ENCODE measurements at places on chromosomes 4 and X.

- H3K27ac ChIP-seq, result no peak overlapping the region
- no peak for DNase-seq
- no peaks in the 10 kb centered on the region for H3K36me3 ChIP-seq
- H3K27me3 ChIP-seq, result peaks cover 17% of the 10 kb centered on the region
These were observed 38.8 kb downstream of the ADRA2C start for GRCh38 chr4:3805026-3805425.

GRCh38 chr4:124641715-124642381, 70.7 kb downstream of the ANKRD50 start:
- H3K27ac ChIP-seq, result no peak overlapping the region
- H3K4me1 ChIP-seq, result no peaks in the 10 kb centered on the region
- no peaks in the 10 kb centered on the region for H3K36me3 ChIP-seq
- DNase-seq, result no peak
- H3K4me3 ChIP-seq, result no peak overlapping the region

DNA sequence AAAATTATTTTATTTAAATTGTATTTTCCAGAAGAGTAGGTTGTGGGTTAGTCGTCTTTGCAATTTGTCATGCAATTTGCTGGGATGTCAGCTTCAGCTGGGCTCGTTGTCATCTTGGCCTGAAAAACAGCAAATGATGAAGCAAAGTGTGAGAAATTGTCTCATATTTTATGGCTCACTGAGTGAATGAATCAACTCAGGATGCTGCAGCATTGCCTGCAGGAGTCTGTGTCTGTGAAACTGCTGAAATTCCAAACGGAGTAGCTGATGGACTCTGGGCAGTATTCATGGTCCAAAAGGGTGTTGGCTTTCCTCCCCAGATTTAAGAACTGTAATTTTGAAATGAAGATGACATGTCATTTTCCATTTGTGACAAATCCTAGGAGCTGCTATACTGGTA, 37.2 kb downstream of the CXCL8 start:
- H3K4me3 ChIP-seq, result no peak overlapping the region
- DNase-seq, result no peak
- H3K27me3 ChIP-seq, result no peaks in the 10 kb centered on the region
- H3K36me3 ChIP-seq, result no peaks in the 10 kb centered on the region
- H3K4me1 ChIP-seq, result no peaks in the 10 kb centered on the region

DNA sequence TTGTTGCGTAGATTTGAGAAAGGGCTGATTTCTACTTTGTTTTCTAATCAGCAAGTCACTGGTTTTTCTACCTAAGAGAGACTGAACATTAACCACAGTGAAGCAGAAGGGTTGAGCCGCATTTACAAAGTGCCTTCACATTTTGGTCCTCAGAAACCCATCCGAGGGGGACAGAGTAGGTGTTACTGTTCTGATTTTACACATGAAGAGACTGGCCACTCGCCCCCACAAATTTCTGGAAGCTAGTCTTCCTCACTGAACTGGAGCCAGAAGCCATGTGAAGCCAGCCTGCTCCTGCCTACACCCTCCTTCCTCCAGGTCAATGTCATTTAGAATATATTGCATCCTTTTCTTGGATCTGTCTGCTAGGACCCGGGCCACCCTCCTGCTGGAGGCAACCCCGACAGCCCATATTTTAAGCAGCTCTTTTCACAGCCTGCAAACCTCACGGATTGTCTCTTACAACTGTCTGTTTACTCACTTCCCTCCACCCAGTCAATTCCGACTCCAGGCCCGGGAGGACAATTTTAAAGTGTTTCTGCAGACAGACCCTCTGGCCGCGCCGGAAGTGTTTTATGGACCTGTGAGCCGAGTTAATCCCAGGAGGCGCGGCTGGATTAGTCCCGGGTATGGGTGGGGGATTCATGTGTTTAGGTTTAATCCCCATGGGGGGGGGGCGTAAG, 73.2 kb upstream of the BCOR start:
- peak overlapping the region; percentile 53 for H3K4me3 ChIP-seq
- peaks cover 61% of the 10 kb centered on the region for H3K4me1 ChIP-seq
- H3K27me3 ChIP-seq, result no peaks in the 10 kb centered on the region
- H3K27ac ChIP-seq, result peak overlapping the region; percentile 72

DNA sequence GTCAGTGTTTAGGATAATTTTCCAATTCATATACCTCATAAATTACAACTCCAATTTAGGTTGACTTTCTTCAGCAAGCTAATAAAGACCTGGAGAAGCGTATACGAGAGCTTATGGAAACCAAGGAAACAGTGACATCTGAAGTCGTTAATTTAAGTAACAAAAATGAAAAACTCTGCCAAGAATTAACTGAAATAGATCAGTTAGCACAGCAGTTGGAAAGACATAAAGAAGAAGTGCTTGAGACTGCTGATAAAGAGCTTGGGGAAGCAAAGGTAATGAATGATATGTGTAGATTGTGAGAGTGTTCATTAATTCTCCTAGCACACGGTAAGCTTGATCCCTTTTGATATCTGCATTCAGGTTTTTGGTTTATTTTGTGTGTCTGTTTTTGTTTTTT, 16.8 kb downstream of the CEP135 start:
- H3K4me3 ChIP-seq, result no peak overlapping the region
- peaks cover 4% of the 10 kb centered on the region for H3K36me3 ChIP-seq
- no peak overlapping the region for H3K27ac ChIP-seq
- DNase-seq, result no peak
- H3K27me3 ChIP-seq, result no peaks in the 10 kb centered on the region

GRCh38 chrX:135086197-135086854, 34.0 kb downstream of the ETDB start:
- no peaks in the 10 kb centered on the region for H3K36me3 ChIP-seq
- peak; percentile 70 for DNase-seq
- H3K27me3 ChIP-seq, result no peaks in the 10 kb centered on the region
- H3K27ac ChIP-seq, result peak overlapping the region; percentile 27

DNA sequence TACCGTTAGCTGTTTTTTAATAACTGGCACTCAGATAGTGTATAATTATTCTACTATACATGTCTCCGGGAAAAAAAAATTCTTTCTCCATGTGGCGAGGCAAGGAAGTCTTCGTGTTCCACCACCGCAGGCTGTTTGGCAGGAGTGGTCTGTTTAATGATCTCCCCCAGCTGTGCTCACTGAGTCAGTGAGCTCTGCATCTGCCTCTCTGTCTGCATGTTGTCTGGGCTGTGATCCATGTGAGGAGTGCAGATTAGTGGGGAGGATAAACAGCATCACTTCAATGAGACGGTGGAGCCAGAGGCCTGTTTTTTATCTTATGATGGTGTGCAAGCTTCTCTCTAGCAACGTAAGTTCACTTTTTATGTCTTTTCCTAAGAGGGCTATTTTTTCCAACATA, 69.8 kb downstream of the RPS3A start:
- H3K4me3 ChIP-seq, result no peak overlapping the region
- peaks cover 8% of the 10 kb centered on the region for H3K4me1 ChIP-seq
- peak; percentile 46 for DNase-seq
- peaks cover 46% of the 10 kb centered on the region for H3K36me3 ChIP-seq
- H3K27me3 ChIP-seq, result no peaks in the 10 kb centered on the region

GRCh38 chrX:11787564-11787963, 29.5 kb downstream of the MSL3 start:
- no peaks in the 10 kb centered on the region for H3K36me3 ChIP-seq
- no peak overlapping the region for H3K27ac ChIP-seq
- no peak for DNase-seq
- no peaks in the 10 kb centered on the region for H3K27me3 ChIP-seq

DNA sequence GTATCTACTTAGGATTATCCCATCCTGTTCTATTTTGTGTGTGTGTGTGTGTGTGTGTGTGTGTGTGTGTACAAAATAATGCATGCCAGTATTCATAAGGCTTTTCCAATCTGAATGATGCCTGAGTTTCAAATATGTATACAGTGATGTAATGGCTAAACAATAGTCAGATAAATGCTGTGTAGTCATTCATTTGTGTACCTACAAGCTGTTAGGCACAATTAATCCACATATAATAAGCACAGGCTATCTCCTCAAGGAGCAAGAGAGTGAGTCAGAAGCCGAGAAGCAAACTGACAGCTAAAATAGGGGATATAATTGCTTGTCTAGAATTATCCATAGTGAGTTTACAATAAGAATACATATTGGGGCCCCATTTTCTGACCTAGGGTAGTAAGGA, 15.7 kb downstream of the DMD start:
- H3K36me3 ChIP-seq, result no peaks in the 10 kb centered on the region
- H3K4me3 ChIP-seq, result no peak overlapping the region
- DNase-seq, result no peak
- H3K27me3 ChIP-seq, result no peaks in the 10 kb centered on the region
- H3K4me1 ChIP-seq, result no peaks in the 10 kb centered on the region

DNA sequence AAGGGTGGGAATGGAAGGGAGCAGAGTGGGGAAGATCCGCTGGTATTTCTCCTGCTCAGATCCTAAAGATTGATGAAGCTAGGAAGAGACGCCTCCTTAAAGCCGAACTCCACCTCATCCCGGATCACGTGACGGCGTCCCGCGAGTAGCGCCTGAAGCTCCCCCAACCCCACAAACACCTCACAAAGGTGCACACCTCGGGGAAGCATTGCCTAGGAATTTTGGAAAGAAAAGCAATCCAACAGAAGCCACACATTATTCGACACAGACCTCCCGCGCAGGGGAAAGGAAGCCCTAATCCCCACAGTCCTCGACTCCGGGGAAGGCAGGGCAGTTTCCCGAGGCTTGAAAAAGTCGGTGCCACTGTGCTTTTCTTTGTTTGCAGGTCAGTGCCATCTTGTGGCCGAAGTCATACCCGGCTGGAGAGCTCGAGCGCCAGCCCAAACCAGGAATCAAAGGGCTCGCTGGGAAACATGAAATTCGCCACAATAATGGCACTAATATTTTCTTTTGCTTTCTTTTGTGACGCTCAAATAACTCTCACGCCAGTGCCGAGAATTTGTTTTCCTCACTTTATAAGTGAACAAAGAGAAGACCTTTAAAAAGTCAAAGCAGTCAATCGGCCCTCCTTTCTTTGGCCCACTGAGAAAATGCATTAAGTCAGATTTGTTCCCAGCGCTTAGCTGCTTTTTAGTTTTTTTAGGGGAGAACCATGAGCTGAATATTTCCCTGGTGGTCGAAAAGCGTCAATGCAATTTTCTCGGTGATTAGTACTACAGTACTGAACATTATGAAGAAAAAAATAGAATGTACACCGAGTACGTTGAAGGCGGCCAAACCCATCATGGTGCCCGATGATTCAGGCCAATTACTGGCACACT, at the start of gene NPY1R:
TSS of gene NPY1R (minus strand) at position 71 of the 881 bp plus-strand sequence. CDS start 6,042 bp downstream, outside the sequence.
- peaks cover 6% of the 10 kb centered on the region for H3K4me1 ChIP-seq
- peaks cover 39% of the 10 kb centered on the region for H3K27me3 ChIP-seq
- peak; percentile 63 for DNase-seq
- peak within 1 kb of the TSS; percentile 58 for H3K4me3 ChIP-seq

GRCh38 chr4:66575008-66575696, 904.9 kb upstream of the EPHA5 start:
- peaks cover 2% of the 10 kb centered on the region for H3K4me1 ChIP-seq
- no peak overlapping the region for H3K4me3 ChIP-seq

- H3K4me1 ChIP-seq, result peaks cover 6% of the 10 kb centered on the region
- H3K27ac ChIP-seq, result peak overlapping the region; percentile 6
- DNase-seq, result peak; percentile 67
- H3K4me3 ChIP-seq, result no peak overlapping the region
- H3K27me3 ChIP-seq, result no peaks in the 10 kb centered on the region
- no peaks in the 10 kb centered on the region for H3K36me3 ChIP-seq
These were observed 68.4 kb upstream of the RELL1 start for GRCh38 chr4:37754410-37755185.

DNA sequence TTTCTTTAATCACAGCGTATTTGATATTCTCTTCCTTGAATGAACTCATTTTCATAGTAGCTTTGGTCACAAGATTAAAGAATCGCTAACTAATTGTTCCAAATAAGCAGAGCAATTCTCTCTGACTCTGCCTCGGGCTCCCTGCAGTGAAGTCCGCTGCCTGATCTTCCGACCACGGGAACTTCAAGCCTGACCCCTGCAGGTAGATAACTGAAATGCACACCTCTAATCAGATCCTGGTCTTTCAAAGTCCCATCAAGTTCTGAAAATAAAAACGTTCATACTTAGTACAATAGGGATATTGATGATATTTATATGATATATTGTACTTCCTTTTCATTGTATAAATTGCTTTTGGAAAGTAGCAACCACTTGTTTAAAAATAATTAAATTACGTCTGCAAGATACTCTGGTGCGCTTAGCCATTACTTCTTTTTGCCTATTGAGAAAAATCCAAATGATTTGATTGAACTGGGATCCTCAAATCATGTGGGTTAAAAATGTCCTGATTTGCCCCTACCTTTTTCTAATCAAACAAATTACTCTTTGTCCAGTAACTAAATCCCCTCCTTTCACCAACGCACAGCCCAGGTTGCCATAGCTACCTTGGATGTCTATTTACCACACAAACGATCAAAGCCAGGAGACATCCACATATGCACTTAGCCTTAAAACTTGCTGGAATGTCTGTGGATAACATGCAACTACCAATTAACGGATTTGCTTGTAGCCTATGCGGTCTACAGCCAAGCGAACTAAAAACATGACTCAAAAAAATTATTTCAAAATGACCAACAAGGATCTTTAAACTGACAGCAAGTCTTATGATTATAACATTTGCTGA, 4.2 kb downstream of the MID1 start:
- H3K27me3 ChIP-seq, result no peaks in the 10 kb centered on the region
- no peaks in the 10 kb centered on the region for H3K36me3 ChIP-seq

DNA sequence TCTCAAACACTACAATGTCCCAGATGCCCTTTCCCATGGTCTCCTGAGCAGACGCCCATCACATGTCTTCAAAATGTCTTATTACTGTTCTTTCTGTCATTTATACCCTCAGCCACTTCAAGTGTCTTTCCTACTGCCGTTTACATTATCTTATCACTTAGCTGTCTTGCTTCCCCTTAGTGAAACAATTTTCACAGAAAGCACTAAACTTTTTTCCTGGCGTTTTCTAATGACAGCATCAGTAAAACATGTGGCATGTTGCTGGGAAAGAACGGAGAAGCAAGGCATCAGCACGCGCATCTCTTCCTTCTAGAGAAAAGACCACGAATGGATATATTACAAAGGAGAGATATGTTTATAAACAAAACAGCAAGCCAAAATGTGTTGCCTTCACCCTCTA, 189.7 kb upstream of the SLIT2 start:
- H3K27me3 ChIP-seq, result no peaks in the 10 kb centered on the region
- H3K27ac ChIP-seq, result no peak overlapping the region
- H3K4me1 ChIP-seq, result no peaks in the 10 kb centered on the region
- no peak for DNase-seq
- no peak overlapping the region for H3K4me3 ChIP-seq

GRCh38 chr4:4871242-4871572, 11.7 kb downstream of the MSX1 start:
- no peak for DNase-seq
- H3K36me3 ChIP-seq, result no peaks in the 10 kb centered on the region
- H3K4me1 ChIP-seq, result peaks cover 7% of the 10 kb centered on the region

DNA sequence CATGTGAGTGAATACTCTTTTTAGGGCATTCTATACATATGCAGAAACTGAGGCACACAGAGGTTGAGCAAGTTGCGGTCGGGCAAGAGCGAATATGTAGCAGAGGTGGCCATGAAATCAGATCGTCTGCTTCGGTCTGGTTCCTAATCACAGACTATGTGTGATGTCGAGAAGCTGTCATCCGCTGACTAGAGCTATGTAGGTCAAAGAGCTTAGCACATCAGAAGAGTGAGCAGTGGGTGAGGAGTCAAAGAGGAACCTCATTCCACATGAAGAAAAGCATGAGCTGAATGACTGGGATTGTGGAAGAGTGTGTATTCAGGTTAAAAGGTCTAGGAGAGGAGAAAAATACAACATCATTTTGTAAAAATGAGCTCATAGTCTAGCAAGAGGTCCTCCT, 19.0 kb downstream of the GAB3 start:
- H3K4me3 ChIP-seq, result no peak overlapping the region
- no peaks in the 10 kb centered on the region for H3K27me3 ChIP-seq
- peaks cover 3% of the 10 kb centered on the region for H3K4me1 ChIP-seq
- DNase-seq, result no peak
